ENCODE measurements at places on chromosomes 6 and 20. TPM values are rescaled to one million over a fixed set of nuclear protein-coding genes. Genes with fewer than 3 reads are reported as not detected.

The RIPOR2 gene
- not detected for total RNA-seq

The C6orf141 gene
- total RNA-seq = 23.4 TPM

The HLA-DQB1 gene
- total RNA-seq = not detected

The MMP24 gene
- 20.7 TPM for total RNA-seq

The TRAPPC3L gene
- not detected for total RNA-seq

The JPH2 gene
- 1.2 TPM for total RNA-seq

The LST1 gene
- not detected for total RNA-seq

The LIME1 gene
- total RNA-seq = 11.6 TPM

The GSTA2 gene
- 0.06 TPM for total RNA-seq

The DAAM2 gene
- total RNA-seq = 0.02 TPM

The TRIM15 gene
- total RNA-seq = 0.04 TPM

The MACROD2 gene
- total RNA-seq = 0.90 TPM

The PPDPF gene
- 248 TPM for total RNA-seq

The TMEM74B gene
- 3.7 TPM for total RNA-seq

The MARCKS gene
- total RNA-seq = 27.1 TPM

The DEF6 gene
- total RNA-seq = 0.08 TPM

The TULP4 gene
- 9.5 TPM for total RNA-seq

The PRRT1 gene
- total RNA-seq = 0.95 TPM

All from A549 treated with DMSO at 1 μM for 4 hours (cell line).